NCI-H1092 (cell line): ENCODE measurements at places on chromosomes 4 and X.

DNA sequence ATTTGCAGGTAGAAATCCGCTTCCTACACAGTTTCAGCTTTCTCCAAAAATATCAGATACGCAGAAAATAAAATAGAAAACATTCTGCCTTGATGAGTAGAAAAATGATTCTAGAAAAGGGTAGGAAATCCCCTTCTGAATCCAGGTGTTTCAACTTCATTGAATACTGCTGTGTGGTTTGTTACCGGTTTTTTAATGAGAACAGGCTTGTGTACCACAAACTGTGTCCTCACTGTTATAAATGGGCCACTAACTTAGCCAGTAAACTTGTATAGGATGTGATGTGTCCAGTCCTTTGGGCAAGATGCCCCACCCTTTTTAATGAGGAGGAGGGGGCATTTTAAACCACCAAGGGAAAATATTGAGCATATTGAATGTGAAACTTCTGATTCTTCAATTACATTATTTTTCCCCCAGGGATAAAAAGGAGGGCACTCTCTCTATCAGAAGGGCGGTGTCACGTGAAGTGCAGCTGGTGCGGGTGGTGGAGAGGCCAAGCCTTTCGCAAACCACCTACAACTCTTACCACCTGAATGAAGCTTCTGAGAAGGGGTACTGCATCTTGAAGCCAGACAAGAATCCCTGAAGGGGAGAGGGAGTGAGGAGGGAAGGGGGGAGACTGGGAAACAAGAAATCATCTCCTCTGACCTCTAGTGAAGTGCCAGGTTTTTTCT is 4.5 kb downstream of the CXXC4 start:
- no peak for DNase-seq

GRCh38 chrX:153934148-153934761 is 582 bp downstream of the NAA10 start:
- no peak for DNase-seq

GRCh38 chr4:119721878-119722277 is 93.3 kb upstream of the PDE5A start:
- DNase-seq = no peak

DNA sequence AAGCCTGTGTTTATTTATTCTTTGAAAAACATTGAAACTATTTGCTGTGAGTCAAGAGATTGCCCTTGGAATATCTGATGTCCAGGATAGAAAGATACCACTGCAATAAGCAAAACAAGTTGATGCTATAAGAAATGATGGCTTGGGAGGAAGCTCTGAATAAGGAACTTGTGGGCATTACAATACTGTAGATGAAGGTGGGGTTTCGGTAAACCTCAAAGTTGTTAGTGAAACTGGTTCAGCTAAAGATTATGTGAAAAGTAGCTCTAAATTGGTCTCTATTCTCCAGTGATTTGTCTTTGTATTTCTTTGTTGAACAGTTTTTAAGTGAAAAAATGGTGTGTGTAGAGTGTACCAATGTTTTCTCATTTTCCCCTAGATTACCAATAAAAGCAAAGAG is 128.7 kb downstream of the AKAP4 start:
- DNase-seq = no peak

DNA sequence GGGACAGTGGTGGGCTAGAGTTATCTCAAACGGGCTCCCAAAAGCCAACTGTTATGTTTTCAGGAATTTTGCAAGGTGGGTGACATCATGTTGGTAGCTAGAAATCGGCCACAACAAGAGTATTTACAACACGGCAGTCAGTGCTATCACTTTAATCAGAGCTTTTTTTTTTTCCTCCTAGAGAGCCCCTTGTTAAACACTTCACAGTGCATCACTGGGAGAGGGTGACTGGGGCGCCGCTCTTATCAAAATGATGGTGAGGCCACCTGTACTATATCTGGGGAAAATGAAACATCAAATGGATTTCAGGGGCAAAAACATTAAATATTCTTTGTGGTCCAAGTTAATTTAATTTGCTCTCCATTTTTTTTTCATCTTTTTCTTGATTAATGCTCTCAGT is 44.9 kb downstream of the MAMLD1 start:
- DNase-seq = no peak

- no peak for DNase-seq
These were observed 36.8 kb upstream of the SPON2 start for GRCh38 chr4:1208970-1209704.

- DNase-seq = no peak
These were observed 370.8 kb downstream of the FSTL5 start for GRCh38 chr4:161792991-161793390.

GRCh38 chrX:42085836-42086235 is 162.5 kb upstream of the CASK start:
- no peak for DNase-seq

DNA sequence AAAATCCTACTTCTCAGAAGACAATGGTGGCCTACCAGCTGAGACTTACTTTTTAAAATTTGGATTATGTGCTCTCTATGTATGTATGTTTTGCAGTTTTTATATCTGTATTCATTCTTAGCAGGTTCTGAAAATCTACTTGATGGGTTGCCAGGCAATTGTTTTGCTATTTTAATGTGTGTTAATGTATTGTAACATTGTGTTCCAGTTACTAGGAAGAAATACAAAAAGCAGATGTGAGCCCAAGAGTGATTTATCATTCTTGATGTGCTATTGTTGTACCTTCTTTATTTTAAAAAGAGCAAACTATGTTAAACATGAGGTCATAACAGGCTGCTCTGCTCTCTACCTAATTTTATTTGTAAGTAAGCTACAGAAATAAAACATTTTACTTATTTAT is 81.9 kb downstream of the REPS2 start:
- DNase-seq = no peak

DNA sequence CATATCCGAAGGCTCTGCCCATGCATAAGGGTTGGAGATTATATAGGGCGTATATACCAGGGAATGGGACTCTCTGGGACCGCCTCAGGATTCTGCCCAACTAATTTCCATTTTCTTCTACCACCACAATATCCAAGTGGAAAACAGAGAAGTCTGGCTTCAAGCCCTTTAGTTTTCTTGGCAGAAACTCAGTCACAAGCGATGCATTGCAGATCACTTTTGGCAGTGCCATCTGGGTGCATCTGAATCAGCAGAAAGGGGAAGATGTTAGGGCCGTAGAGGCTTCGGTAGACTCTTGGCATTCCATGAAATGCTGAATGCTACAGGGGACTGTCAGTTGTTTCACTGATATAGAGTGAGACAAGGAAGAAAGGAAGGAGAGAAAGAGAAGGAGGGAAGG is 94.1 kb upstream of the FAM9B start:
- DNase-seq = no peak

DNA sequence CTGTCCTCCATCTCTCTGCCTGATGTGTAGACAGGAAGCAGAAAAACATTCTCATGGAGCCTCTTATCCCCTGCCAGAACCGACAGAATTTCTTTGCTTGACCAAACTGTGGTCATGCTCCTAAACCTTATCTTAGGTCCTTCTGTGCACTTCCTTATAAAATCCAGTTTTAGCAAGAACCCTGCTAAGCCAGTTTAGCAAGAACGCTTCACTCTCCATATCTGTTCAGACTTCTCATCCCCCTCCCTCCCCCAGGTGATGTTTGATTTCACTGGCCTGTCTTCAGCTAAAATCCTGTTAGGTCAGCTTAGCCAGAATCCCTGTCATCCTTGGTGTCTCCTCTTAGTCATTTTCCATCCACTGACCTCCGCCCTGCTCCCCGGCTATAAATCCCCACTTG is 1130.9 kb upstream of the PRKX start:
- no peak for DNase-seq

DNA sequence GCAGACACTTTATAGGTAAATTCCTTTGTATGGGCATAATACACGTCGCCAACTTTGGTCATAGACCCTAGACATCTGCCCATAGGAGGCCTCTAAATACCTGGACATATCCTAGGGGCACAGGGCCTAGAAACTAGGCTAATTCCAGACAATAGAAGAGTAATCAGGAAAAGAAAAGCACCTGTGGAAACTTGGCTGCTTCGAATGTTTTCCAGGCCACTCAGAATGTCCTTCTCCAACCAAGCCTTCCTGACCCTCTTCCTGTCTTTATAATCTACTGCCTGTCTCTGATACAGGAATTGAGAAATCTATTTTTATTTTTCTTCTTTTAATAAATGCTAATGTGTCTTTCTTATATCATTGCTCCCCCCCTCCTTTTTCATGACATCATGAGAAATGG is 493.1 kb downstream of the IL15 start:
- DNase-seq = no peak

DNA sequence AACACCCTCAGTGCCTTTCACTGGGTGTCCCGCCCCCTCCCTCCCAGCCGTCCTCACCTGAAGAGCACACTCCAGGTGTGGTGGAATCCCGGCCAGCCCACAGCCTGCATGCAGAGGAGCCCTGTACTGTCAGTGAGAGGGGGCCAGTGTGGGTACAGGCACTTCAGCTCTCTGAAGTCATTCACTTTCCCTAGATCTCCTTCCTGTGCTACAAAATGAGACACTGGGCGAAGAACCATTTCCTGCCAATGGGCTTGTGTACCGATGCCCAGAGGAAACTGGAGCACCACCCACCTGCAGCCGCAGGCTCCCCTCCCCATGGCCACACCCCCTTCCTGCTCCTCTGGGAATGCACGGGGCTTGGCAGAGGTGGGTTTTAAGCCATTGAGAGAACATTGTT is 73.9 kb upstream of the C4orf50 start:
- DNase-seq = no peak

- no peak for DNase-seq
These were observed 370.0 kb downstream of the FBXW7 start for GRCh38 chr4:152165846-152166245.
